RPMI7951 (cell line): ENCODE measurements at places on chromosomes 4 and X.

DNA sequence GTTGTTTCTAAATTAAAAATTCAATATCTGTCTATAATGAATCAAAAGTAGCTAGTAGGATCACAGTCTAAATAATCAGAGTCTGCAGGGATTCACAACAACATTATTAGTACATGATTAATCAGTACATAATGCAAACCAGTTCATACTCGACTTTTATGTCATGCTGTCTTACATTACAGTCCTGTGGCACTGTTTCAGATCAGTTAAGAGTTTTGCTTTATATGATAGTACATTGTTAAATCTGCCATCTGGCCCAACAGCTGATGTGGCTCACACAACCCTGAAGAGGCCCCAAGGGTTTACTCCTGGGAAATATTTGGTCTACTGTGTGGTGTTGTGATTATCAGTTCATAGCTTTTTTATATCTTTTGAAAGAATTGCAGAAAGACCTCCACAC lies 247.1 kb upstream of the ETNPPL start:
- peak; percentile 6 for DNase-seq

DNA sequence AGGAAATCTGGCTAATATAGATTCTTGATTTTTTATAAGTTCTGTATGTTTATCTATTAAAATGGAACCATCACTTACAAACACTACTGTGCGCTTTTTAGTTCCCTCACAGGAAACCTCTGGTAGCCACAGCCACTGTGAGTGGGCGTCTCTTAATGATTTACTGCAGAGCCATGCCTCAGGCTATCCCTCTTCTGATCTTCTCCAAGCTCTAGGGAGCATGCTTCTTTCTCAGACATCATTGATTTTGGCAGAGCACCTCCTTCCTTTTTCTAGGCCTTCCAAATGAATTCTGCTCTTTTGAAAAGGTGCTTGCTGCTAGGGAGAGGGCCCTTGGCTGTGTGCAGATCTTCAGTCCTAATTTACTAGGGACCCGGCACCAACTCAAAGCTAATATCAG lies 61.1 kb upstream of the STS start:
- peak; percentile 57 for DNase-seq

GRCh38 chr4:173311368-173311767 lies 22.8 kb downstream of the HMGB2 start:
- no peak for DNase-seq

- DNase-seq = no peak
These were observed 5.7 kb downstream of the ARHGAP10 start for GRCh38 chr4:147737623-147738022.

DNA sequence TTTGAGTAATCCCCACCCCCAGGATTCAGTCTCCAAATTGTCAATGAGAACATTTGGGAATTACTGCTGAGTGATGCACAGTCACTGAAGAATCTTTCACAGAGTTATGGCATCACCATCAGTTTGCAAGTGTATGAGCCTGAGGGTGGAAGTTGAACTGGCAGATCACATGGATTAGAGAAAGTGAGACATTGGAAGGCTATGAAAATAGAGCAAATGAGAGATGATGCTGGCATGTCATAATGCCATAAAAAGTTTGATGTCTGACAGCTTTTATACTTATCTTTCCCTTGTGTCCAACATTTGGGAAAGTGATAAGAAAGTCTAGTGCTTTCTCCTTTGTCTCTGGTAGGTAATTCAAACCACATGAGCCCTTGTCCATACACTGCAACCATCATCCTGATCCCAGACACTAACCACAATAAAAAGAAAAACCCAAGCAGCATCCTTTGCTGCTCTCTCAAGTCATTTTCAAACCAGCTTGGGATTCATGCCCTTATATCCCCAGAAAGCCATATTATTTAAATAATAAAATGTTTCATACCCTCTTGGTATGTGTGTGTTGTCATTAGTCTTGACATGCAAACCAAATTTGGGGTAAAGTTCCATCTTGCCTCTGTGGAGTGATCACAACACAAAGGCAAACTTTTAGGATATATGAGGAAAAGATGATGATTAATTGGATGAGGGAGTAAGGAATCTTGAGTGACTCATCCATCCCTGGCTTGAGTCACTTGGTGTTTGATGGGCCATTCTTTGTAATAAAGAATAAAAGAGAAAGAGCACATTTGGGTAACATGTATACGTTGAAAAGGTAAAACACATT lies 438.9 kb downstream of the GRXCR1 start:
- peak; percentile 56 for DNase-seq

GRCh38 chr4:122117743-122118142 lies 34.4 kb upstream of the BLTP1 start:
- DNase-seq = peak; percentile 80

GRCh38 chr4:96993560-96993959 lies 1149.7 kb downstream of the STPG2 start:
- no peak for DNase-seq

DNA sequence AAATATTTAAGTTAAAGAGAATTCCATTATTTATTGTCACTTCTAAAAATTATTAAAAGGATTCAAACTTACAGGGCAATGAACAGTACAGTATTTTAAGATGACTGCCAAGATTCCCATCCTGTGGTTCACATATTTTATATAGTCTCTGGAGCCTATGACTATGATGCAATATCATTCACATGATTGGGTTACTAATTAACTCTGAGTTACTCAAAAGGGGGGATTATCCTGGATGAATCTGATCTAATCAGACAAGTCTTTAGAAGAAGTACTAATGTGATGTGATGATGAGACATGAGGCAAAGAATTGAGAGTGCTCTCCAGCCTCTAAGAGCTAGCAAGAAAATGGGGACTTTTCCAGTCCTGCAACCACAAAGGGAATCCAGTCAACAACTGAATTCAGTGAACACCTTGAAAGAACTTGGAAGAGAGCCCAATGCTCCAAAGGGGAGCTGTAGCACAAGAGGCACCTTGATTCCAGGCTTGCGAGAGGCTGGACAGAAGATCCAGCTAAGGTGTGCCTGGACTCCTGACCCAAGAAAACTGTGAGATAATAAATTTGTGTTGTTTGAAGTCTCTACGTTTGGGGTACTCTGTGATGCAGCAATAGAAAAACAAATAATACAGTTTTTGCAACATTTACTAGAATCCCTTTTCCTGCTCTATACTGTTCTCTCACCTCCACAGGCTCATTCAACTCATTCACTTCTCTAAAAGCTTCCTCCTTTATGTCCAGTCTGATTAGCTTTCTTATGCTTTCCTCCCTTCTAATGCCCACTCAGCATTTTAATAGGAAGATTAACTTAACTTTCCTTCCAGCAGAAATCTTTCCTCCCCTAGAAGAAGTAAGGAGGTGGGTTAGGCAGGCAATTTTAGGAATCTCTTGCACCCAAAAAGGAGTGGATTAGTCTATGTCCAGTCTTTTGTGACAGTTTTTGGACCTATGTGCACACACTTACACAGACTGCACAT lies 133.8 kb upstream of the LCORL start:
- DNase-seq = no peak

- DNase-seq = no peak
These were observed 10.9 kb downstream of the ASB5 start for GRCh38 chr4:176258135-176258534.

DNA sequence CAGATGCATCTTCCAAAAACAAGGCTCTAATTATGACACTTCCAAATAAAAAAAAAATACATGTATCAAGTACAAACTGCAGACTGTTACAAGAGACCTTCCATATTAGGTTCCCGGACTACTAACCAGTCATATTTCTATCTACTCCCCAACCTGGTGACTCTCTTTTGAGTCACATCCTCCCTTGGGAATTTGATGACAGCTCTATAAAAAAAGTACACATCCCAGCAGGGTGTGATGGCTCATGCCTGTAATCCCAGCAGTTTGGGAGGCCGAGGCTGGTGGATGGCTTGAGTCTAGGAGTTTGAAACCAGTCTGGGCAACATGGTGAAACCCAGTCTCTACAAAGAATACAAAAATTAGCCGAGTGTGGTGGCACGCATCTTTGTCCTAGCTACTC lies 14.9 kb downstream of the RPGR start:
- peak; percentile 90 for DNase-seq

GRCh38 chr4:121255986-121256750 lies 92.0 kb upstream of the TNIP3 start:
- DNase-seq = peak; percentile 77

GRCh38 chr4:116088771-116089170 lies 975.4 kb upstream of the NDST4 start:
- DNase-seq = no peak

- peak; percentile 81 for DNase-seq
These were observed 45.2 kb upstream of the CLCN4 start for GRCh38 chrX:10111364-10112148.

DNA sequence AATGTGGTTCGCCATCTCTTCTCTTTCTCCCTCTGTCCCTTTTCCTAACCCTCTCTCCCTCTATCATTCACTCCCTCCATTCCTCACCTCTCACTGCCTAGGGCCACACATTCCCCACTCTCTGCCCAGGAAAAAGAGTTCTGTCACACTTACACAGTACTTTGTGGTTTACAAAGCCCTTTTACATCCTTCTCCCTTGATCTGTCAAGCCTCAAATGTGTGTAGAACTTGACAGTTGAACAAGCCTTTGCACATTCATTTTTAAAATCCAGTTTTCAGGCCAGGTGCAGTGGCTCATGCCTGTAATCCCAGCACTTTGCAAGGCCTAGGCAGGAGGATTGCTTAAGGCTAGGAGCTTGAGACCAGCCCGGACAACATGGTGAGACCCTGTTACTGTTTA lies 156.3 kb downstream of the VSIG4 start:
- DNase-seq = no peak

DNA sequence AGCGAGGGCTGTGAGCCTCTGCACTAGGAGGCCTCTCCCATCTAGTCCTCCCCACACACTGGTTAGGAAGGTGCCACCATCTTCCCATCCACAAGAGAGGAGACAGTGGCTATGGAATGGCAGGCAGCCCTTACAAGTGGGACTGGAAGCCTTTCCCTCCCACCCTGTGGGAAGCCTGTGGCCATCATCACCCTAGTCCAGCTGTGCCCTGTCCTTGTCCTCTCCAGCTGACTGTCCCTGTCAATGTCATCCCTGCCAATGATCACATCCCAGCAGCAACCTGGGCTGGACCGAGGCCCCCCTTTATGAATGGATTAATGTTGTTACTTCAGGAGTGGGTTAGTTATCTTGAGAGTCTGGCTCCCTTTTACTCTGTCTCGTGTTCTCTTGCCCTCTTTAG lies 52.8 kb downstream of the NYX start:
- DNase-seq = no peak

DNA sequence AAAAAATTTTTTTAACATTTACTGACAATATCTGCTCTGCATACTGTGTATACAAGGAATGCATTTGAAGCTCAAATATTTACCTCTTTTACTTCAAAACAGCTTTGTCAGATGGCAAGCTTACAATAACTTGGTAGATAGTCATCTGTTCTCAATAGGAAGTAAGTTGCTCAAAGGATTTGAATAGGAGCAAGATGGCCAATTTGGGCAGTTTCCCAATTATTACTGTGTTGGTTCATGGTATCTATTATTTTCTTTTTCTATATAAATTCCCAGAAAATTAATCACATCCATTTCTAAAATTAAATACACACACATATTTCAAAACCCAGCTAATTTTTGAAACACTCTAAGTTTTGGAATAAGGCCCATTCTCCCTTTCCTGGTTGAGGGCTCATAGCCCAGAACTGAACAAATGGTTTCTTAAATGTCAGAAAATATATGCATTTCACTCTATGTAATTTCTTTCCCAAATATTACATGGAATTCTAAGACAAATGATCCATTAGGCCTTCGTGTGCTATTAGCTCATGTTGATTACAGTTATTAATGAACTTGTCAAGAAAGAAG lies 60.2 kb upstream of the BLTP1 start:
- DNase-seq = no peak

GRCh38 chr4:17182888-17183287 lies 284.4 kb upstream of the LDB2 start:
- DNase-seq = no peak

DNA sequence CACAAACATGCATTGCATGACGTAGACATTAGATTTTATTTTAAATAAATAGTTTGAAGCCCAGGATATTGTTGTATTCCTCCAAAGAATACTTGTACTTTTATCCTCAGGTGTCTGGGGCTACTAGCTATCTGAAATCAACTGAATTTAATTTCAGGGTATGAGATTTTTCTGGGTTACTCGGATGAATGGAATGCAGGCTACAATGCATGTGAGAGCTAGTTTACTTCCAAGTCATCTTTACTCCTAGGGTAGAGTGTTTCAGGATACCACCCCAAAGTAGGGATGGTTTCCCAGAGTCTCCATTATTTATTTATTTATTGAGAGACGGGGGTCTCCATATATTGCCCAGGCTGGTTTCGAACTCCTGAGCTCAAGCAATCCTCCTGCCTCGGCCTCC lies 66.4 kb downstream of the HPRT1 start:
- no peak for DNase-seq

DNA sequence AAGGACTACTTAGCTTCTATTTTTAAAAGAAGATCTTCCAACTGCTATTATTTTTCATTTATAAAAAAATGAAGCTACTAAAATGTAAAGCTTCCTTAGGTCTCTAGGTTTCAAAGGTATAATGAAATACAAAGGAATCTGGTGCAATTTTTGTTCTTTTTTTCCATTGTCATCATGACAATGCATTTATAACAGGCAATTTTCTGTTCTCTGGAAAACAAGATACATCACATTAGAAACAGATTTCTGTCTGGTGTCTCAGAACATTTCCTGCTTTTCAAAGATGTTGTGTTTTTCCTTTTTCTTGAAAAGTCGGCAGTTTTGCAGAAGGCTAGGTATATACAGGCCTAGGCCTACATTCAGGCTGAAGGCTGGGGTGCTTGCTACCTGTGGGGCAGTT lies 63.6 kb upstream of the ATP8A1 start:
- DNase-seq = no peak

DNA sequence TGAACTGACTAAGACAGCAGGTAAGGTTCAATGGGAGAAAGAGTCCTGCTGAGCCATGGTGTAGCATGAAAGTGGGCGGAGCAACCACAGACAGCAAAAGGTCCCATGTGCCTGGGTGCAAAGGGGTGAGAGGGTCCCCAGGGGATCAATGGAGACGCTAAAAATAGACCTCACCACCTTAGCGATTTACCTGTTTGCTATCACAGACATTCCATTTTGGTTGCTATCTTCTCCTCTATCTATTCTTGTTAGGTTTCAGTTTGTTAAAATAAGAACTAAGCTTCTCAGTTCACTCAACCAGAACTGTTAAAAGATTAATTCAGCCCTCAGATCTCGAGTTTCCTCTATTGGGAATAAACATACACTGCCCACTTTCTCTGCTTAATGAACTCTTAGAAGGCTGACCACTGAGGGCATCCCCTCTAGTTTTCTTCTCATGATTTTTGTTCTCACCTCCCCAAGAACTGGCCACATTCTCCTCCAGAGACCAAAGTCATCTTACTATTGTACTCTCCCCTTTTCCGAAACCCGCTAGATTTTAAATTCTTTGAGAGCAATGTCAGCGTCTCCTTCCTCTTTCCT lies 136.7 kb downstream of the PARM1 start:
- no peak for DNase-seq
